Right ventricle myocardium inferior (tissue), 1 donor: ENCODE measurements at places on chromosomes 11 and 22. TPM values are rescaled to one million over a fixed set of nuclear protein-coding genes. Genes with fewer than 3 reads are reported as not detected.

The NCF4 gene
- 9.4 TPM for total RNA-seq

The GDPD4 gene
- total RNA-seq, result not detected

The VPREB1 gene
- not detected for total RNA-seq

The FOLR2 gene
- 33.1 TPM for total RNA-seq

The A4GALT gene
- total RNA-seq, result 81.2 TPM

The SNX32 gene
- not detected for total RNA-seq

The TRIM49 gene
- not detected for total RNA-seq

The OR4A16 gene
- not detected for total RNA-seq

The CHRM1 gene
- total RNA-seq, result not detected

DNA sequence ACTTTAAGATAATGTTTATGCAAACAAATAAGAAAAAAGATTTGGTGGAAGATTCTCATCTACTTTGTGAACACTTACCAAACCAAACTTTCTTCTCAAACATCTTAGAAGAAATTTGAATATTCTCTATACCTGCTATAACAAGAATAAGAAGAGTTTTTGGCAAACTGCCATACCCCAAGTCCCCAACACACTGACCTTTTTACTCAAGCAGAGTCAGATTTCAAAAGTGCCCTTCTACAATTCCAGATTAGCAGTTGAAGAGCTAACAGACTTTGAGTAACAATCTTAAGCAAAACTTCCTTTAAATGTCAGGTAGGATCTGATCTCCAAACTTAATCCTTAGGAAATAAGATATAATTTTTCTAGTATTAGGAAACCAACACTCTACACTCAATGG is 33.9 kb downstream of the TSG101 start:
- DNase-seq, result no peak

- no peak for DNase-seq
Measured at GRCh38 chr22:22693531-22693884, 49.1 kb downstream of the GGTLC2 start.

DNA sequence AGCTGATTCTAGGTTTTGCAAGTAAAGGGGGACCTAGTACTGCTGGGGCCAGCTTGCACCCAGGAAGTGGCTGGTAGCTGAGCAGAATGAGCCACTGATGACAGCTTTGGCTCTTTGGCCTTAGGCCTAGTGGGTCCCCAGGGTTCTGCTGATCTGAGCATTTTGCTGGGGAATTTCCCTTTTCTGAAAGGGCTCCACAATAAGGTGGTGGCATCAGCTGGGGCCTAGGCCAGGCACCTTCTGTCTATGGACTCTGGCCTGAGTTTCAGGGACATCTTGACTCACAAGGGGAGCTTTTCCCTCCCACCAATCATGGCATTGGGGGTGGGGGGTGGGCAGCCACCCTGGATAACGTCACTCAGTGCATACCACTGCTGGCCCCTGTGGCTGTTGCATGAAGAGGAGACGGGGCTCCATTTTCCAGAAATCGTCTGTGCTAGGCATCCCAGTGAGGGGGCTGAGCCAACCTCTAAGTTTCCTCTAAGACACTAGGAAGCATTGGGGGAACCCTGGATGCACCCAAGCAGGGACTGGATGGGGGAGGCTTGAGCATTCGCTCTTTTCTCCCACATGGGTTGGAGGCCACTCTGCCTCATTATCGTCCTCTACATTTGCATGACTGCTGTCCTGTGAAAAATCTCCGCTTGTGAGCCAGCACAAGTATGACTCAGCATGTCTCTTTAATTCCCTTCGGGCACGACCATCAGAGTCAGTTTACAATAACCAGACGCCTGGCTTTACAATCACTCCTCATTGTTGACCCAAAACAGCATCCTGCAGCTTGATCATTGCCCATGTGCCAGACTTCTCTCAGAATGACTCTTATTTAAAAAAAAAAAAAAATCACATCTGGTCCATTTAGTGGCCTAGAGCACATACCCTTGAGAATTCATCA is 145.0 kb upstream of the THY1 start:
- DNase-seq, result no peak

GRCh38 chr11:117175104-117175503 is 3.4 kb upstream of the SIDT2 start:
- no peak for DNase-seq

GRCh38 chr11:11612439-11612838 is 9.4 kb downstream of the GALNT18 start:
- no peak for DNase-seq

DNA sequence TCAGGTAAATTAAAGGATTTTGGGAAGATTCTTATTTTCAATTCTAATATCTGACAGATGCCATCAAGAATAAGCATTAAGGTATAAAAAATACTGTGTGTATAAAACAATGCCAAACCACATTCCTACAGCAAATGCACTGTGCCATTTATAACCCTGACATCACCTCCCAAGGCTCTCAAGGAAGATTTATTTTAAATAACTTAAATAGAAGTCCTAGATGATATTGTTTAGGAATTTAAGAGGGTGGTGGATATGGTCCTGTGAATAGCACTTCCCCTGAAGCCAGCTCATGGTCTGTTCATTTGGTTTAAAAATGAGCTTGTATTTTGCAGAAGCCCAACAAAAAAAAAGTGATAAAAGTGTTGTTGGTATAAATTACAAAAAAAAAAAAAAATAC is 32.1 kb downstream of the PPIL2 start:
- no peak for DNase-seq

GRCh38 chr11:47869544-47870393 is 21.6 kb upstream of the NUP160 start:
- no peak for DNase-seq

DNA sequence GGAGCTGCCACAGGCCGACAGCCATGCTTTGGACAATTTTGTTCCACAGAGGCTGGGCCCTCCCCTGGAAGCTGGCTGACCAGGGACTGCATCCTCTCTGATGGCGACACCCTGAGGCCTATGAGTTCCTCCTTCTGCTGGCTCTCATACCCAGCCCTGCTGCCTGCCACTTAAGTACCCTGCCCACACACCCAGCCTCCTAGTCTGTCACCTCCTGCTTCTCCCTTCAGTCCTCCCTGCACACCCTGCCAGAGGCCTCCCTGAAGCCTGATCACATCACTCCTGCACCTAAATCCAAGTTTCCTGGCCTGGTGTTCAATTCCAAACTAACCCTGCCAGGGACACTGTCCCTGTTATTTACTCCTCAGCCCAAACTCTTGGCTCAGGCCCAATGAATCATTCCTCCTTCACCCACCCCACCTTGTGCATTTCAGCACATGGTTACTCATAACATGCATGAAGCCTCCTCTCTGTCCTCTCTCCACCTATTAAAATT is 136.7 kb upstream of the NECTIN1 start:
- DNase-seq, result no peak

GRCh38 chr11:81080476-81080875 is 1639.6 kb upstream of the TENM4 start:
- DNase-seq, result no peak

DNA sequence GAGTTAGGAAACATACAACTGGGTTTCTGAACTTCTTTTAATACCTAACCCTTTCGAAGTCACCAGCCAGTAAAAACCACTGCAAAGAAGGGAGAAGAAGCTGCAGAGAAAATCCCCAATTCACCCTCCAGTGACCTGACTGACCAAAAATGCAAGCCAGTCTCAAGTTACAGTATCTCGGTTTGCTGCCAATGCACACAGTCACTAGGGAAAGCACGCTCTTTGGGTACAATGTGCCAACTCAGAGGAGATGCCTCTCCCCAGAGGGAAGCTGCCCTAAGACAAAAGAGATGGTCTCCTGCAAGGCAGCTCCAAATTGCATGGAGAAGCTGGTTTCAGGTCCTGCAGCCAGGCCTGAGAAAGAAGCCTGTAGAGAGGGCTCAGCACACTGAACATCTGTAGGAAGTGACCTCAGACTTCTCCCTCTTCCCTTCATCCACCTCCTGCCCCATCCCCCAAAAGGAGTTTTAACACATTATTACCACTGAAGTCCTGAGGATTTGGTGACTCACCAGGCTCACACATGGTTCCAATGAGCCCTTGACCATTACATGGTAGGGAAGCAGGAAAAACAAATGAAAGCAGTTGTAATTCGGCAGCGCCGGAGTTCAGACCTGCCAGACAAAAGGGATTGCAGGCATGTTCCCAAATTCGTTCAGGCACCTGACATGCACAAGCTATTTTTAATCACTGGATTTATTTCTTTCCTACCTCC is 90.1 kb downstream of the ETS1 start:
- no peak for DNase-seq

DNA sequence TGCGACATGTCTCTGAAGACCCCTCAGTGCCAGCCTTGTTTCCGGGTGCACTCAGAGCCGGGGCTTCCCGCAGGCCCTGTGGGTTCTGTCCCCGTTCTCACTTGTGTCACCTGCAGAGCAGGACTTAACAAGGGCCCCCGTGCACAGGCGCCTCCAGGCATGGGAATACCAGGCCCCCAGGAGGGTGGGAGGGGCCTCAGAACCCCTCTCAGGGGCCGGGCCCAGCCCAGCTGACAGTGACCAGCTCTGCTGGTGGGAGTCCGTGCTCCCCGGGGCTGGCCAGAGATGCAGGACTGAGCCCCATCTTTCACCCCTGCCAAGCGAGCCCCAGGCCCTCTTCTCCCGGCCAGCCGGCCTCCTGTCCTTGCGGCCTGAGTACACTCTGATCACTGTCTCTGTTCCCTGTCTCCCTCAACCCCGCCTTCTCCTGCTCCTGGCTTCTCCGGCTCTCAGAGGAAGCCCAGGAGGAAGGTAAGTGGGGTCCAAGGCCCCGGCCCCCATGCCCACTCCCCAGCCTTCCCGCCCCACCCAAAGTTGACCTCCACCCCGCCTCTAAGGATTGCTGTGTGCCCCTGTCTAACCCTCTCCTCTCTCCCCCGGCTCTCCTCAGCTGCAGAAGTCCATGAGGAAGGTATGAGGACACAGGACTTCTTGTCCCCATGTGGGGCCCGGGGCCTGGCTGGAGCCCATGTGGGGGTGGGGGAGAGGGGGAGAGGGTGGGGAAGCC is 5.3 kb downstream of the TNNT3 start:
- DNase-seq, result peak; percentile 48

- DNase-seq, result no peak
Measured at GRCh38 chr11:8098879-8099278, 17.9 kb downstream of the TUB start.

DNA sequence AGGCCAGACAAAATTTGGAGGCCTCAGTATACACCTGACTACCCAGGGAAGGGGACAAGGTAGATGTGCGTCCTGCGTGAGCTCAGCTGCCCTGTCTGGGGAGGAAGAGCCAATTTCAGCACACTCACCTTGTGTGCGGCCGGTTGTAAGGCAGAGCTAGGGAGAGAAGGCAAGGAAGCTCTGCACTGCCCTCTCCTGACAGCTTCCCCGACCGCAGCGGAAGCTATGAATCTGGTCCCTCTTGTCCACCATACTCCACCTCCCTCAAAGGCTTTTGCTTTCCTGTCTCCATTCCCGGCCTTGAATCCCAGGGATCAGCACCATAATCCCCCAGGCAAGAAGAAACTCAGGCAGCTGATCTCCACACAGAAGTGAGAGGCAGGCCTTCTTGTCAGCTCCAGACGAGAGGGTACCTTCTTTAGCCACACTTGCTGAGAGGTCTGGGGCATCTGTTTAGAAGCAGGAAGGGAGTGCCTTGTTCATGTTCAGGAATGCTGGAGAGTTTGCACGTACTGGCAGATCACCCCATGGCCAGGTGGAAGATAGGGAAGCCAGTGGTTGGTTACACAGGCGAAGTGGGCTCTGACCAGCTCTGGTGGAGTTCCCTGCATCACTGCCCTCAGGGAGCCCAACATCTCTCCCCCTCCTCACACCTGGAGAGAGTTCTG is 62.5 kb downstream of the FEZ1 start:
- DNase-seq, result no peak

DNA sequence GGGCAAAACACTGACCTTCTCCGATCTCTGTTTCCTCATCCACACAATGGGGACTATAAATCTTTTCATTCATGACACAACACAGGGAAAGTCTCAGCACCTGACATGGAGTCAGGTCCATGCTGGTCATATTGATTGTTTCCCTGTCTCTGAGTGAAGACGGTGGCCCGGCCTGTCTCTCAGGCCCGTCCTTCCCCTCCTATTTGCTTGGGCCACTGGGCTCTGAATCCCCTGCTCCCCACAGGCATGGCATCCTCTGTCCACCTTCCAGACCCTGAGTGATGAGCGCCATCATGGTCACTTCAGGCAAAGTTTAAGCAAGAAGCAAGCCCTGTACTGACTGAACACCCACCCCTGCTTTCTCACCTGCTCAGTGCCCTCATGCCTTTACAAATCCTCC is 113.3 kb upstream of the ALX4 start:
- DNase-seq, result no peak

GRCh38 chr11:7613394-7613720 is 59.9 kb downstream of the CYB5R2 start:
- no peak for DNase-seq

- no peak for DNase-seq
Measured at GRCh38 chr11:8227156-8228152, 36.2 kb downstream of the LMO1 start.
